ENCODE measurements at places on chromosomes 4 and X.

GRCh38 chrX:140507223-140507981 is 2.5 kb upstream of the SOX3 start:
- no peak for DNase-seq

GRCh38 chrX:71081330-71082123 is 13.4 kb upstream of the SNX12 start:
- no peak for DNase-seq

DNA sequence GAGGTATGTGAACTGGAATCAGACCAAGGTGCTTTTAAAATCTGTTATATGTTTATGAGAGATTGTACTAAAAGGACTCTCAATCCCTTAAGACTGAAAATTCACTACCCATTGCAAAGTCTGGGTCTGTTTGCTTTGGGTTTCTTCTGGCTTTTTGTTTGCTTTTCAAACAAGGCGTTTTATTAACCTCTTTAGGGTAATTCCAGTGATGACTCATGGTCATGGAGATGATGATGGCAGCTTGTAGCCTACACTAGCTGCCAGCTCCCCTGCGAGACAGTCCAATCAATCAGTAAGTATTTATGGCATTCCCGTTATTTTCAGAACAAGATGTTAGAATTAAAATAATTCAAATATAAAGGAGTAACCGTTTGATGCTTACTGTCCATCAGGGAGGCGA is 643.8 kb upstream of the FTHL17 start:
- no peak for DNase-seq

DNA sequence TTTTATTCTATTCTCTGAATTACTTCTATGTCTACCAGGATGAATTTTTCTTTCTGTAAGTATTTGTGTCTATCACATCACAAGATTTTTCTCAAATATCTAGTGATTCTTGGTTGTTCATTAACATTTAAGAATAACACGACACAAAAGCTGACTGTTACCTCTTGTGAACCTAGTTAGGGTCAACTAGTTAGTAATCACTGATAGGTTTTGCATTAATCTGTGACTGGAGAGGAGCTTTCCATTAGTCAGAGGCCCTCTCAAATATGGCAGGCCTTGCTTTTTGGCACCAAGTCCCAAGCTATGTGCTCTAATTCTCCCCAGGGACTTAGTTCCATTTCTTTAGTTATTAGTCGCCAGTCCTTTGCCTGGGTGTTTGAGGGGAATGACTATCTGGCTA is 259.2 kb downstream of the CFAP299 start:
- DNase-seq = no peak

- DNase-seq = no peak
Observed at GRCh38 chrX:145563159-145563558, 254.5 kb upstream of the SLITRK2 start.

GRCh38 chr4:119315036-119315435 is 6.9 kb downstream of the FABP2 start:
- DNase-seq = no peak

DNA sequence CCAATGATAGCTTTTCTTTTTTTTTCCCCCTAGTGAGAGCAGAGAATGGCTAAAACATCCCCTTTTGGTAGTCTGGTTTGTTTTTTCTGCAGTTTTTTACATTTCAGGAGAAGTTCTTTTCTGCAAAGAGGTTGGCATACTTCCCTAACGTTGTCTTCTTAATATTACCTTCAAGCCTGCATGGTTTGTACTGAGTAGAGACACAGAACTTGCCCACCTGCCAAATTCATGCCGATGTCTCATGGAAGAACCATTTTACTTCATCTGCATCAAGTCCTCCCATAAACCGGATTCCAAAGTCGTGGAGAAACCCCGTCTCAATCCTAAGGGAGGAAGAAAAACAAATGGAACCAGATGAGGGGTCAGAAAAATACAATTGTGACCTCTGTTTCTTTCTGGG is 89.7 kb downstream of the SHOX start:
- no peak for DNase-seq

- DNase-seq = no peak
Observed at GRCh38 chr4:173057901-173058300, 110.7 kb upstream of the GALNT7 start.

- no peak for DNase-seq
Observed at GRCh38 chr4:61203436-61203790, 3.3 kb downstream of the ADGRL3 start.

DNA sequence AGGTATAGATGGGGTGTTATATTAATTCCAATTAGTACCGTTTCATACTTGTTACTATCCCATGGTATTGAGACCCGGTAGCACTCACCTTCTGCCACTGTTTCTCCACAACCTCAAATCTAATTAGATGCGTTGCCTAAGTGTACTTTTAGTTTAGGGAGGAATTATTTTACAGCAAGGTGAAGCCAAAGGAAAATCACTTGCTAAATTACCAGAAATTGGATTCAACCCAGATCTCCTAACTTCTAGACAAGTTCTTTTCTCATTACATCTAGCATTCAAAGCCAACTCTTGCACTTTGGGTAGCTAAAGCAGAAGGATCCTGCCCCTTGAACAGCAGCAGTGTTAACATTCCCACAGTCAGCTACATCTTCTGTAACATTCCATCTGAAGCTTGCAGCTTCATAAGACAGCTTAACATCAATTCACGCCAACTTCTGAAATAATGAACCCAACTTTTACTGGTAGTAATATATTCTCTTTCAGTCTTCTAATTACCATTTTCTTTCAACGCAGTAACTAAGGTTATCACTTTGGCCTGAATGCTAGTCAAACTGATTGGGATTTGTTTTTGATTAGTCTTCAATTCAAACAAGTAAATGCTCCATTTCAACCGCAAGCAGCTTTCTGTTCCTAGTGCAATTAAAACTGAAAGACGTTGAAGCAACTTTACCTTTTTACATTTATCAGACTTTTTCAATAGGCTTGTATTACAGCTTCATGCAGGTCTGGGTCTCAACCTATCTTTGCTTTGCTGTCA is 934 bp upstream of the SEC31A start:
- no peak for DNase-seq

DNA sequence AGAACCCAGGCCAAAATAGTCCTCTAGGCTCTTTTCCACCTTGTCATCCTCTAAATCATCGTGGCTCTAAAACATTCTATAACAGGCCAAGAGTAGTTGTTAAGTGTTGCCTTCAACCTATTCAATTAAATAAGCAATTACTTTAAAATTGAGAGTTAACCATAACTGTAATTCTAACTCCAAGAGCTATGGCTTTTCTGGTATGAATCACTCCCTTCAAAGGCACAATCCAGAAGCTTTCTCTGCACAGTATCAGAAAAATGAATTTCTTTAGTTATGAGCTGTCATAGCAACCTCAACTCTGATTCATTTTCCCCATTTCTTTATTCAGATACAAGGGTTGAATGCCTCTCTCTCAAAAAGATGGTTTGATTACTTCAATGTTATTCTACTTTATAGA is 21.7 kb downstream of the INPP4B start:
- no peak for DNase-seq

DNA sequence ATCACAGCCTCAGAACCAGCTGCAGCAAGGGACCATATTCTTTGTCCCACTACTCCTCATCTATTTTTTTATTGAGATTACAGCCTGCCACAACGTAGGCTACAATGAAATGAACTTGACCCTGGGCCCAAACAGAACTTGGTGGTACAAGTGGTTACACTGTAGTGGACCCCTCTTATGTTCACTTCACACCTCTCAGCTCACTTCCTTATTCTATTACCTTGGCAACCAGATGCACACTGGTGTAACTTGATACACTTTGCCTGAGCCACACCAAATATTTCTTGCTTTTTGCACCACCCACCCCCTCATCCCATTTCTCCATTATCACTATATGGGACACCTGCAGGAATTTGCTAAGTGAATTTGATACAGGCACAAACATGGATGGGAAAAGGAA is 105.8 kb downstream of the CXCL13 start:
- no peak for DNase-seq

- no peak for DNase-seq
Observed at GRCh38 chrX:132413459-132413858, 75.4 kb downstream of the MBNL3 start.

- no peak for DNase-seq
Observed at GRCh38 chr4:97216046-97216445, 927.2 kb downstream of the STPG2 start.

GRCh38 chrX:24498975-24499374 is 33.9 kb downstream of the PDK3 start:
- DNase-seq = no peak

DNA sequence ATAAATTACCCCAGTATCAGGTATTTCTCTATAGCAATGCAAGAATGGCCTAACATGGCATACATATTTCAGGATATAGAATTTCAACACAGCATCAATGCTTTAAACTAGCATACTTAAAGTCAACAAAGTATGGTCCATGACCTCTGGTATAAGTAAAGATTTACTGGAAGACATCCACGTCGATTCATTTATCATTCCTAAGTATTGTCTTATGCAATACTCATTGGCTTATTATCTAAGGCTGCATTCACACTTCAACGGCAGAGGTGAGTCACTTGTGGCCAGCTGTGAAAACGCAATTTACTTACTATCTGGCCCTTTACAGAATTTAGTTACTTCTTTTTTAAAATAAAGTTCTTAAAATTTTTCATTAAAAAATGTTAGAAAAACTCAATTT is 42.6 kb downstream of the ADGRA3 start:
- no peak for DNase-seq

DNA sequence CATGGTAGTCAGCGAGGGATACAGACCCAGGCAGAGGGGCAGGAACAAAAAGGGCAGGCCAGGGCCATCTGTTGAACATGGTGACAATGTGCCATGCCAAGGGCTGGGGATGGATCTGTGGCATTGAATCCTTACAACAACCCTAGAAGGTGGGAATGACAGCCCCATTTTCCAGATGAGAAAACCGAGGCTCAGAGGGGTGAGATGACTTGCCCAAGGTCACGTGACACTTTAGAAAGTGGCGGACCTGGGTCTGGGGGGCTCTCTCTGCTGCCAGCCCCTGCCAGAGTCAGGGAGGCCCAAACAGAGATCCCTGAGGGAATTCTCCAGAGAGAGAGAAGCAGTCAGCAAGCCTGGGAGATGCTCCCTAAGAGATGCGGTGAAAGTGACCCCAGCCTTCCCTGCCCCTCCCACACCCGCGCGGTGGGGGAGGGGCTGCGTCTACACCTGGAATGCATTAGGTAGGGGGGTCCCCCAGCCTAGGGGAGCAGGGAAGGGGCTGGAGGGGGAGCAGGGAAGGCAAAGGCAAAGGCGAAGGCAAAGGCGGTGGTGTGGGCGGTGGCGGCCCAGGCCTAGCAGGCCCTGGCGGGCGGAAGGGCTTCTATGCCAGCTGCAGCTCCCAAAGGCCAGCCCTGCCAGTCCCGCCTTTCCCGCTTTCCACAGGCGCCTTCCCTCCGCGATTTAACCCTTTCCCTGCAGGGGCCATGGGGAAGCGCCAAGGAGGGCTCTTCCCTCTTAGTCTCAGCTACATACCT is 13.0 kb downstream of the FGD1 start:
- DNase-seq = no peak

DNA sequence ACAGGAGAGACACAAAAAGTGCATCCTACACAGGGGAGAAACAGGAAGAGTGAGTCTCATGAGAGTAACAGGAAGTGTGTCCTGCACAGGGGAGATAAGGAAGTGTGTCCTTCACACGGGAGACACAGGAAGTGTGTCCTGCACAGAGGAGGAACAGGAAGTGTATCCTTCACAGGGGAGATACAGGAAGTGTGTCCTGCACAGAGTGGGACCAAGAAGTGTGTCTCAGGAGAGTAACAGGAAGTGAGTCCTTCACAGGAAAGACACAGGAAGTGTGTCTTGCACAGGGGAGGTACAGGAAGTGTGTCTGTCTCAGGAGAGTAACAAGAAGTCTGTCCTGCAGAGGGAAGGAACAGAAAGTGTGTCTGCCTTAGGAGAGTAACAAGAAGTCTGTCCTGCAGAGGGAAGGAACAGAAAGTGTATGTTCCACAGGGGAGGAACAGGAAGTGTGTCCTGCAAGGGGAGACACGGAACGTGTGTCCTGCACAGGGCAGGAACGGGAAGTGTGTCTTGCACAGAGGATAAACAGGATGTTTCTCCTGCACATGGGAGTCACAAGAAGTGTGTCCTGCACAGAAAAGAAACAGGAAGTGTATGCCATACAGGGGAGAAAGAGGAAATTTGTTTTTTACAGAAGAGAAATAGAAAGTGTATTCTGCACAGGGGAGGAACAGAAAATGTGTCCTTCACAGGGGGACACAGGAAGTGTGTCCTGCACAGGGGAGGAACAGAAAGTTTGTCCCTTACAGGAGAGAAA is 102.0 kb downstream of the ARSF start:
- DNase-seq = no peak

- no peak for DNase-seq
Observed at GRCh38 chr4:121541696-121542095, 155.1 kb downstream of the ANXA5 start.

DNA sequence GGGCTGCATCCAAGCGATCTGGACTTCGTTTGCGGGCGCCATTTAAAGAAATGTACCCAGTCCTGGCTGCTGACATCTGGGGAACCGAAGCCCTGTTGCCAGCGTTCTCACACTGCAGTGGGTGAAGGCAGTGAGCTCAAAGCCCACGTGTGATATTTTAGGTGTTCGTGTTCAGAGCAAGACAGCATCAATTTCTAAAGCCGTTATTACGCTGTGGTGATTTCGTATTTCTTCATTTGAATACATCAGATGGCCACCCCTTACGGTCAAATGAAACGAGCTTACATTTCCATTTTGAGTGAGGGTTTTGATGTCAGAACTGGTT is 376 bp upstream of the C4orf36 start:
- no peak for DNase-seq

DNA sequence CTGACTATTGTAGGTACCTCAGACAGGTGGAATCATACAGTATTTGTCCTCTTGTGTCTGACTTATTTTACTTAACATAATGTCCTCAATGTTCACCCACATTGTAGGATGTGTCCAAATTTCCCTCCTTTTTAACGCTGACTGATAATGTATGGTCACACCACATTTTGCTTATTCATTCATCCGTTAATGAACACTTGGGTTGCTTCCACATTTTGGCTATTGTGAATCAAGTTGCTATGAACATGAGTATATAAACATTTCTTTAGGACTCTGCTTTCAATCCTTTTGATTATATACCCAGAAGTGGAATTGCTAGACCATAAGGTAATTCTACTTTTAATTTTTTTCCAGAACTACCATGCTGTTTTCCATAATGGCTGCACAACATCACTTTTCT is 87.0 kb upstream of the NDP start:
- DNase-seq = no peak

- no peak for DNase-seq
Observed at GRCh38 chr4:48258845-48259397, 10.7 kb downstream of the TEC start.

- DNase-seq = no peak
Observed at GRCh38 chr4:75229806-75230570, 284.2 kb downstream of the RCHY1 start.

Data from sciatic nerve (tissue), 2 donors.